ENCODE measurements at places on chromosomes 12 and 14.
A peak's percentile ranks its signal among the peaks of the same experiment; 100 is the strongest.

- DNase-seq = peak; percentile 85
Measured at GRCh38 chr14:96082420-96083300, 43.5 kb downstream of the C14orf132 start.

- no peak for DNase-seq
Measured at GRCh38 chr12:116443821-116444589, 115.2 kb upstream of the MAP1LC3B2 start.

GRCh38 chr14:98931911-98932310 lies 340.1 kb downstream of the BCL11B start:
- DNase-seq = no peak

DNA sequence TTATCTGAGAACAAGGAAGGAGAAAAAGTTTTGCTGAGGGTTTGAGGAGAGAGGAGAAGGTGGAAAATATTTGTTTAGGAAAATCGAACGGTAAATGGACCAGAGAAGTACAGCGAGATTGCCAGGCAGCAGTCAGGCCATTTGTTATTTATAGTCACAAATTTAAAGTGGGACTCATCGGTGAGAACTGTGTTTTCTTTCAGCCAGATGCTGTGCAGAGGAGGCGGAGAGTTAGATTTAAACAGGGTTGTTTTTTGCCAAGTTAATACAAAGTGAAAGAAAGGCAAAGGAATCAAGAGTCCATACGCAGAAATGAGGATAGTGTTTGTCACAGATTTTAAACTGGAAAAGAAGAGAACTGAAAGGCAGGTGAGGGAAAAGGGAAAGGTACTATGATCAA lies 200.6 kb upstream of the CNOT2 start:
- no peak for DNase-seq

- DNase-seq = no peak
Measured at GRCh38 chr12:131102493-131102931, 148.8 kb downstream of the ADGRD1 start.

DNA sequence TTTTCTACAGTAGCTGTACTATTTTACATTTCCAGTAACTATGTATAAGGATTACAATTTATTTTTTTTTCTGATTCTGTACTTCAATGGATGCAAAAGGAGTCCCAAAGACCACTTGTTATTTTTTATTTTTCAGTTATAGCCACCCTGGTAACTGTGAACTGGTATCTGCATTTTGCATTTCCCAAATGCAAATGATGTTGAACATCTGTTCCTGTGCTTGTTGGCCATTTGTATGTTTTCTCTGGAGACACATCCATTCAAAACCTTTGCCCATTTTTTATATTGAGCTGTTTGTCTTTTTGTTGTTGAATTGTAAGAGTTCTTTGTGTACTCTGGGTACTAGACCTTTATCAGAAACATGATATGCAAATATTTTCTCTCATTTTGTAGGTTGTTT lies 485.6 kb downstream of the LRIG3 start:
- DNase-seq = no peak

DNA sequence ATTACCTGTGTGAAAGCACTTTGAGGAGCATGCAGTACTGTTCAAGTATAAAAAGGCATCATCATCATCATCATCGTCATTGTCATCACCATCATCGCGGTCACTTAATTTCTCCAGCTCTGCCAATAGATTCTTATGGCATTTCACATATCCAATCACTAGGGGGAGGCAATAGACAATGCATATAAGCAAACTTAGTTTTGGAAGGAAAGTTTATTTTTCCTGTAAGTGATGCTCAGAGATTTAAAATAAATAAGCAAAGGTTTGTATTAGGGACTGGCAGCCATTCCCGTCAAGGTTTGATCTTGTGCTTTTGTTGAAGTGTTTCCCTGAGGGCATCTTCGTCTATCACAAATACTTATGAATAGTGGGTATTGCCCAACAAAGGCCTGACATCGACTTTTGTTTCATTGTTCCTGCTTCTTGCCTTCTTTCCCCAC lies 127.4 kb downstream of the KTN1 start:
- DNase-seq = peak; percentile 67

DNA sequence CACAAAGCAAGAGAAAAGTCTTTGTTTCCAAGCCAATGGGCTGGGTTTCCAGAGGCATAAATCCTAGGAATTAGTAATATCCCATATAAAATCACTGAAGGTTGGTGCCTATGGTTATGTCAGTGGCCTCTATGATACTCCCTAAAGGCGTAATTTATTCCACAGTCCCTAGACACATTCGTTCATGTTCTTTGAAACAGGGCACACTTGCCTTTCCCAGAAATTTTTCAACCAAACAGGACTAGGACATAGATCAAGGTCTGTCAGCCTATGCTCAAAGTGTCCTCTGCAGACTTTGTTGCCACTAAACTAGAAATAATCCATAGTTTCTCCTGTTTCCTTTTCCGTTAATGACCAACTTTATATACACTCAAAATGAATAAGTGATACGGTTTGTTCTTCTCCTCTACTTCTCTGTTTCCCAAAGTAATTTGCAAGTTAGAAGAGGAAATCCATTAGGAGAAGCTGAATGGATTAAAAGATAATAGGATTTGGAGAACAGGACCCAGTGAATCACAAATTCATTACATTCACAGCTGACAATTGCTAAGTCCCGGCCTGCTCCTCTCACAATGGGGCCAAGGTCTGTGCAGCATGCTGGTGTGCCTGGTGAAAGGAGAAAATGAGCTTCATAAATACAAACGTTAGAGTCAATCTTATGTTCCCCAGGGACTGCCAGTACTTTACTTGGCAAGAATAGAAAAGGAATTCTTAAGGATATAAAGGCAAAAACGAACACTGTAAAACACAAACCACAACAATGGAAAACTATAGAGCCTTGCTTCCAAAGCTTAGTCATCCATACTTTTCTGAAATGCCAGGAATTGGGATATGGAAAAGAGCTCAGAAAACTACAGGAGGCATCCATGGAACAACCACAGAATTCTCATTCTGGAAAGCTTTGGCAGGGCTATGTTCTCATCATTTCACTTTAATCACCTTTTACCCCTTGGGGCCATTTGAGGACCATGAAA lies 966.2 kb downstream of the NRXN3 start:
- DNase-seq = peak; percentile 84

- DNase-seq = peak; percentile 22
Measured at GRCh38 chr14:106556665-106557289, 1030.4 kb downstream of the TMEM121 start.

GRCh38 chr14:74979442-74980397 lies 23.0 kb upstream of the EIF2B2 start:
- DNase-seq = peak; percentile 98

DNA sequence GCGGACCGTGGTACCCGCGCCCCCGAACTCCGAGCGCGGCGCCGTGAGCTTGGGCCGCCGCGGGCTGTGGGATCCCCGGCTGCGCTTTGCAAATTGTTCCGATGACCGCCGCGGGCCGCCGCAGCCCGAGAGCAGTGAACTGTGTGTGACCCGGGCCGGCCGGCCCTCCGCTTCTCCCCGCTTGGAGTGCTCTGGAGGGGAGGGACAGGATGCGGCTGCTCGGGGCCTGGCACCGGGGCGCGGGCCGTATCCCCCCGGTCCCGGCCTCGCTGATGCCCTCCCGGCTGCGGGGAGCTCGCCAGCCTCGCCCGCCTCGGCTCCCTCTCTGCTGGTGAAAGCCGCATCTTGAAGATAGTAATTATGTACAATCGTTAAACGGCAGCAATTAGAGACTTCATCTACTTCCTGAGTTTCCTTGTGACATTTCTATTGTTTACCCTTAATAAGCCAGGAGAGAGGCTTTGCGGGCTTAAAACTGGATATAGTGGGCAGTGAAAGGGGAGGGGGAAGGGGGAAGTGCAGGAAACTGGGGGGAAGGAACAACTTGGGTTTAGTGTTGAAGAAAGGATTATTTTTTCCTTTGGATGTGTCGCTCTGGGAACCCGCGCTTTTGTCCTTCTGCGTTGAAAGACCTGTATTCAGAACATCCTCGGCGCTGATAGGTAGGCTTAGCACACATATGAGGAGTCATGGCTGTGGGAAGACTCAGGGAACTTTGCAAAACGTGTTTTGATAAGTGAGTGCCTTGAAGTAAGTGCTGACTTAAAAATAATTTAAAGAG lies 1.2 kb downstream of the PELI2 start:
- DNase-seq = peak; percentile 36

GRCh38 chr14:105503935-105504692 lies 13.1 kb downstream of the TEDC1 start:
- no peak for DNase-seq

GRCh38 chr14:41604721-41605531 lies 1.8 kb upstream of the LRFN5 start:
- peak; percentile 94 for DNase-seq

DNA sequence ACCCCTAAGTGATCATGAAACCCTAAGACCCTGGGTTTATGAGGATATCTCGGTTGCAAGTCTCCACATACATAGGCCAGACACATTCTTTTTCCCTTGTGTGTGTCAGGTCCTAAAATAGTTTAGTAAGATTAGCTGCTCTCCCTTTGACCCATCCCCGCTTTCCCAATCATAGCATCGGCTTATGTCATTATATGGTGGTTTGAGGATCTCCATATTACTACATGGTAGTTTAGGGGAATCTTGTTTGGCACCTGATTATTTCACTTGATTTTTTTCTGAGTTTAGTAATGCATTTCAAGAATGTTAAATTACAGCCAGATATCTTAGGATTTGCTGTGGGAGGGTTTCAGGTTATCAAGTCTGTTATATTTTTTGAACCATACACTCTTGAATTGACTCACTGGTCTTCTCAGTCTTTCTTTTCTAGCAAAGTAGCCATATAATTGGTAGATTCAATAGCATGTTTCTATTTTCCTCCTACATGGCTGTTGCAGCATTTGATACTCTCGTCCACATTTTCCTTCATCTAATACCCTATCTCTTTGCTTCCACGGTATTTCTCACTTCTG lies 68.3 kb upstream of the TRHDE start:
- no peak for DNase-seq

DNA sequence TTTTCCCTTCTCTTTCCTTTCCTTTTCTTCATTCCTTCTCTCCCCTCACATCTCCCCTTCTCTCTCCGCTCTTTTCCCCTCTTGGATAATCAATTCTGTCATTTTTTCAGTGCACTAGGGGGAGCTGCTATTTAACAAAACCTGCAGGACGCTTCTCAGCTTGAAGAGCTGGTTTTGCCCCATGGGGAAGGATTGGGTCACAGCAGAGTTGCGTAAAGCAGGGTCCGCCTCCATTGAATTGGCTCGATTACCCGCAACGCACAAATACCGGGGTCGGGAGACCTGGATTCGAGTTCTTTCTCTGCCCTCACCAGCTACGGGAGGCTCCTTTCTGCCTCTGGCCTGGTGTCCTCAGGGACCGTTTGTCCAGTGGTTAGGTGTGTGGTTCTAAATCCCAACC lies 42.1 kb upstream of the CHGA start:
- DNase-seq = peak; percentile 86

GRCh38 chr12:19121449-19122018 lies 8.0 kb upstream of the PLEKHA5 start:
- DNase-seq = no peak

DNA sequence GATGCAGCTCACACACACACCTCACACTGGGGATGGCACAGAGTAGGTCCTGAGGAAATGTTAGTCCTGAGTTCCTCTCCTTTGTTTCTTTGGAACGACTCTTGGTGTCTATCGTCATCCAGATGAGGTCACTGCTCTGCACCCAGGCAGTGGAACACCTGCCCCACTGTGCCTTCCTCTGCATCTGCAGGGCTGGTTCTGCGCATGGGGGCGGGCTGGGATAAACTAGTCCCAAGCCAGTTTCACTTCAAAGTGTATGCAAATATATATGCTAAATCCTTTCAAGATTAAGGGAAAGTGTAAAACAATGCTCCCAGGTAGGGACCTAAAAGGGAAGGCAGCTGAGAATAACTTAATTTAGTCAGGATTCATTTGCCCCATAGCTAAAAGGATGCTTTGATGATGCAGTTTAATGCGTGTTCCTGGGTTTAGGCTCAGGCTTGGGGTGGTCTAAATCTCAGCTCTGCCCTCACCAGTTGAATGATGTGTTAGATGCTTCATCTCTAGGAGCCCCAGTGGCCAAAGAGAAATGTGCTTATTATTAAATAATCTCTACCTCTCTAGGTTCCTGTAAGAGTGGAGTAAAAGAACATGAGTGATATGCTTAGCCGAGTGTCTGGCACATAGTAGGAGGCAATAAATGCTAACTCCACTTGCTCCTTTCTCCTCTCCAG lies 47.1 kb upstream of the OVCH1 start:
- DNase-seq = no peak

Data from NCI-H524 (cell line).